D341Med (cell line): ENCODE measurements at places on chromosomes 7 and 10.
A peak's percentile ranks its signal among the peaks of the same experiment; 100 is the strongest.

DNA sequence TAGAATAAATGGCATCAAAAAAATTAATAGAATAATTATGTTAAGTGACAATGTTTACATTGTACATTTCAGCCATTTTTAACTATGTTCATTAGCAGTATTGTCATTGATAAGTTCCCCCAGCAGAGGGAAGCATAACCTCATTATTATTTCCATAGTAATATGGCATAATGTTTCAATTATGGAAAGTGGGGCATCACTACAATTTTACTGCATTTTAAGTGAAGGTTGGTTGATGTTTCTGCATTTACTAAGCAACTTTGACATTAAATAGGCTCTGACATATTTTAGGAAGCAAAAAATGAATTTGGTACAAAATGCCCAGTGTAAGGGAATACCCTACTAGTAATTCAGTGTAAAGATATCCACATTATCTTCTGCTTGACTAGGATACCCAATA lies 218.3 kb downstream of the SEMA3A start:
- peak; percentile 27 for DNase-seq

DNA sequence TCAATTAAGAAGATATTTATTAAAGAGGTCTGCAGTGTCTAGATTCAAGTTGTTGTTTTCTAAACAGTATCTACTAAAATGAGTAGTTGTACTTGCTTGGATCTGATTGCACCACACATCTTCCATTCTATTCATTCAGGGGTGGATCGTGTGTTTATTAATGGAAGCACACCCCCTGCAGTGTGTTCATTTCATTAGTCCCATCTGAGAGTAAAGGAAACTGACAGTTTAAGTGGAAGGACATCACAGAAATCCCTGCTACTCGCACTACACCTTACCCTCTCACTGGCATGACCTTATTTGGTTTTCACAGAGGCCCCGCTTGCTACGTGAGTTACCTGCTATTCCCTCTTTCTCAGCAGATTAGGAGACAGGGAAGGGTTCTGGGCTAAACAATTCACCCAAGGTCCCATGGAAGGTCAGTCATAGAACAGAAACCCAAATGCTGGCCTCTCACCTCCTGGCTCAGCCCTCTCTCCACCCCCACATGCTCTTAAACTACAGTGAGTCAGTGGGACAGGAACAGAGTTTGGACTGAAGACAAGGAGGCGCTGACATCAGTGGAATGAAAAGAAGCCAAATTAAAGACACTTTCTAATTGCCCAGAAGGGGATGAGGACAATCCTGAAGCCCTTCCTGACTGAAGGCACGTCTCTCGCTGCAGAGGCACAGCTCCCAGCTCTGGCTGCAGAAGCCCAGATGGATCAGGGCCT lies 369.2 kb upstream of the NRP1 start:
- DNase-seq, result no peak

GRCh38 chr7:6393667-6394056 lies 54.1 kb downstream of the DAGLB start:
- no peak for DNase-seq

DNA sequence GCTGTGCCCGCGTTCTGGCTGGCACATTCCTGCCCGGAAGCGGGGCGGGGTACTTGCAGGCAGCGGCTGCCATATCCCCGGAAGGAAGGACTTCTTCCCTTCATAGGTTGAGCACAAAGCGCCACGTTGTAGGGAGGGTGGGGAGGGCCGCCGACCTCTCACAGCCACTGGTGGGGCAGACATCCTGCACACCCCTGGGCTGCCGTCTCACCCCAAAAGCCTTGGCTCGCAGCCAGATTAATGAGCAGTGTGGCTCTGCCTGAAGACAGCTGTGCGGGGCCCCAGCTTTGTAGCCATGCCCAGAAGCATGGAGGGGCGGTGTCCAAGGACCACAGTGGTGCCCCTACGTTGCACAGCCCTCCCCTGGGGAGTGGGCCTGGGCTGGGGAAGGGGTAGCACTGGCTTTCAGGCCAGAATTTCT lies 54.3 kb upstream of the DPYSL4 start:
- no peak for DNase-seq

- peak; percentile 87 for DNase-seq
Measured at GRCh38 chr10:71319042-71319799, at the start of gene SLC29A3. Gene SLC29A3, plus strand, starts transcription at chr10:71319259. Its CDS starts 51 bp downstream, at chr10:71319310.
